ENCODE measurements at places on chromosomes 3 and 15.
A peak's percentile ranks its signal among the peaks of the same experiment; 100 is the strongest.

DNA sequence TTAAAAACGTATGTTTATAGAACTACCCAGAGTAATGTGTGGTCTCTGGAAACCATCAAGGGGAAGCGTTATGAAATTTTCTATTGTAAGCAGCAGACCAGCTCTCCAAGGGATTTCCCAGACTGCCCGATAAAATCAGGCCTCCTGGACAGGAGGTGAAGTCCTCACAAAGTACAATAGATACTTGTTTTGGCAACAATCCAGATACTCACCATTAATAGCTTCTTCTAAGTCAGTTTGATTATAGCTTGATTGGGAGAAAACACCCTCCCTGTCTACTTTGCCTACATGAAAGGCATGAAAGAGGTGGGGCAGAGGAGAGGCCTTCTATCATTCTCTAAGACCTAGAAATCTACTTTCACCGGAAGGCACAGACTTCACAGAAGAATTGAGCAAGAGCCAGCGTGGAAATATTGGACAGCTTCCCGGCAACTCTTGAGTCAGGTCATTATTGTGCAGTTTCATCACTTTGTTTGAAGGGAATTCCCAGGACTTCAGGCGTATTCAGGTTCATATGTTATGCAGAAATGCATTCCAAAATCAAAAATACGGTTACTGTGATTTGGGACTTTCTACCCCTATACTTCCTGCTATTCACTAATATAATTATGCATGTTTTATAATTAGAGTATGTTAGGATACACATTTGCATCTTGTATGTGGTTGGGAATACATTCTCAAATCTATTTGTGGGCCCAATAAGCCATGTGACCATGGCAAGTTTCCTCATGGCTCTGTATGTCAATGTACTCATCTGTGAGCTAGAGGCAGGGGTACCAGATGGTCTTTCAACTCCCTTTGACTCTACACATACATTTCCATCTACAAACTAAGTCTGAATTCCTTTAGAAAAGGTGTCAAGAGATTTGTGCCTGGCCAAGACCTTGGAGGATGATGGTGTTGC lies 103.5 kb downstream of the CD47 start:
- DNase-seq = no peak

- DNase-seq = no peak
Observed at GRCh38 chr15:78329625-78330024, 10.5 kb upstream of the CRABP1 start.

GRCh38 chr3:188814581-188814980 lies 357.2 kb upstream of the TPRG1 start:
- no peak for DNase-seq

DNA sequence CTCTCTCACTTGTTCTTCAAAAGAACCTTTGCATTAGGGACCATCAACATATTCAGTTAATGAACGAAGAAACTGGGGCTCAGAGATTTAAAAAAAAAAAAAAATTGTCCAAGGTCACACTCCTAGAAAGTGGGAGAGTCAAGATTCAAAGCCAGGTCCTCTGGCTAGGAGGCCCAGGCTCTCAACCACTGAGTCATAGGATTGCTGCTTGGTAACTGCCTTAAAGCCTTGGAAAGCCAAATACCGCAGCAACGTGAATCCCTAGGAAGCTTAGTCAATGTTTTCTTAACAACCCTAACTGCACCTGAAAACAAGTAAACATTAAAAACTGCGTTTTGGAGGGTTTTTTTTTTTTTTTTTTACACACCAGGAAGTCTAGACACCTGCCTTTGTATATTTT lies 156.8 kb downstream of the WNT5A start:
- DNase-seq = no peak

DNA sequence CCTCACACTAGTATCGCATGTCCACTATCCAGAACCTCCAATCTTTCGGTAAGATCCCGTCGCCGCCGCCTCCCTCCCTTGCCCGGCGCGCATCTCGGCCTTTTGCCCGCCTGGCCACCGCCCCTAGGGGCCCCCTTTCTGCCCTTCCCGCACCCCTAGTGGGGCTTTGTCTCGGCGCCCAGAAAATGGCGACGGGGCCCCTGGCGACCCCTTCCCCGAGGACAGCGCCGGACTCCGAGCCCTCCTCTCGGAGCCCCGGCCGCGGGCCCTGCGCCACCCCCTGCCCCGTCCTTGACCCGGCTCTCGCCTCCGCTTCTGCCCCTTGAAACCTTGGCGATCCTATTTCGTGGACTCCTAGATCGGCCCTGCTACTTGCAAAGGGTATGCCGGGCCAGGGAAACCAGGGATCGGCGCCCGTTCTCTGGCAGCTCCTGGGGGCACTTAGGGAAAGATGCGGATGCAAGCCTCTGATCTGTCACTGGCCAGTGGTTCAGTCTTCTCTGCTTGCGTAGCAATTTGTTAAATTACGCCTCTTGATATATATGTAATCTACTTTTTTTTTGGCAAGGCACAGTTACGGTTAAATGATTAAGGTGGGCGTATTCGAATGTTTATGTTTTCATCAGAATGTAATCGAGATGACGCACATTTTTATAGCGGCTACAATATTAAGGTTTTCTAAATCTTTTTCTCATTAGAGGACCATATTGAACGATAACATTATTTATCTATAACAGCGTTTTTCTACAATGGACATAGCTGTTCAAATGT lies 603 bp downstream of the EIF1B start:
- peak; percentile 55 for DNase-seq

GRCh38 chr3:155342344-155342743 lies 48.9 kb upstream of the STRIT1 start:
- no peak for DNase-seq

DNA sequence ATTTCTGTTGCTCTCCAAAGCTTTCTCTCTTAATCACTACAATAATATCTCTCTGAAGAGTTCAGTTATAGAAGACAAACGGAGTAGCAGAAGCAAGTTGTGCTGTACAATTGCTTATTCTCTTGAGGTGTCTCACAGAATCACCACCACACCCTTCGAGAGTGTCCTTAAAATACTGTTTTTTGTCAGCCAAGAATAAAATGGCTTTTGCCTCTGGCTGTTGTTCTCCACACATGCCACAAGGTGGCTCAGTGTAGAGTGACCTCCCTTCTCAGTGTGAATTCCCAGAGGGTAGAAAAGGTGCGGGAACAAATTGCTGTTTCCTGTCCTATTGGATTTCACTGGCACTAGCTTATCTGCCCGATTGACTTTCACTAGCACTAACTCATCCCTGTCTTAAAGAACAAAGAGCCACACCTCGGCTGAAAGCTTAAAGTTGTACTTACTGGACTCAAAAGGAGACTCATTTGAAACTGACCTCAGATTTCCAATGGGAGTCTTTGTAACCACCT lies 134.2 kb upstream of the SATB1 start:
- DNase-seq = no peak

- no peak for DNase-seq
Observed at GRCh38 chr3:1962396-1963088, 136.1 kb upstream of the CNTN4 start.

GRCh38 chr15:31974855-31975829 lies 55.2 kb upstream of the CHRNA7 start:
- peak; percentile 35 for DNase-seq

DNA sequence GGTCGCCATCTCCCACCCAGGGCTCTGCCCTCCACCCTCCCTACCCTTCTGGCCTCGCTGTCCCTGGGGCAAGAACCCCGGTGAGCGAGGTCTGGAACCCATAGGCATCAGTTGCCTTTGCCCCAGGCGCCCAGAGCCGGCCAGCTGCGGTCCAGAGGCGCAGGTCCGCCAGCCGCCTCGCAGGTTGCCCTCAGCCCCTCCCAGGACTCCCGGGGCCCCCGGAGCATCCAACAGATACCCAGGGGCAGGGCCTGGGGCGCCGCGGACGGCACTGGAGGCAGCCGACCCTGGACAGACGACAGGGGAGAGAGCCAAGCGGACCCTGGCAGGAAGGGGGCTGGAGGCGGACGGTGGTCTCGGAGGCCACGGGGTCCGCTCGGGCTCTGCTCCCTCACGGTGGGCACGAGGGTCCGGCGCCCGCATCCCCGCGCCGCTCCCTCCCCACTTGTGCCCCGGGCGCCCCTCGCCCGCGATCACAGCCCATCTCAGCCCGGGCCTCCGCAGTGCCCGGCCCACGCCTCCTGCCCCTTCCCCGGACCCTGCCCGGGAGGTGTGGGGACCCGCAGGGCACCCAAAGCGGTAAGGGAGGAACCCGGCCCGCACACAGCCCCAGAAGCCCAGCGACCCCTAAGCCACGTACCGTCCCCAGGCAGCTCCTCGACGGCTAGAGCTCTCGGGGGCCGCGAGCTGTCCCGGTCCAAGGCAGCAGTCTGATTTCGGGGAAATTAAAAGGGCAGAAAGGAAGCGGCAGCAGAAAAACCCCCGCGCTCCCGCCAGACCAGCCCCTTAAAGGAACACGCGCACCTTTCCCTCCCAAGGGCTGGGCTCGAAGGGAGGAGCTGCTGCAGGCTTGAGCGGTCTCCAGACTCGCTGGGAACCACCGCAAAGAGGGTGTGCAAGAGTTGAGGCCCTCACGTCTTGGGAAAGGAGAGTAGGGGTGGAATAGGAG lies at the start of gene HAPLN3:
Gene HAPLN3 (minus strand): TSS at position 726 of the 949 bp plus-strand sequence. CDS start 8,246 bp downstream, outside the sequence.
- DNase-seq = no peak

GRCh38 chr15:55247311-55247710 lies 42.3 kb downstream of the RAB27A start:
- DNase-seq = no peak

- no peak for DNase-seq
Observed at GRCh38 chr3:150602426-150603152, 532 bp upstream of the SELENOT start.

GRCh38 chr3:194057570-194058188 lies 78.3 kb upstream of the HES1 start:
- no peak for DNase-seq

DNA sequence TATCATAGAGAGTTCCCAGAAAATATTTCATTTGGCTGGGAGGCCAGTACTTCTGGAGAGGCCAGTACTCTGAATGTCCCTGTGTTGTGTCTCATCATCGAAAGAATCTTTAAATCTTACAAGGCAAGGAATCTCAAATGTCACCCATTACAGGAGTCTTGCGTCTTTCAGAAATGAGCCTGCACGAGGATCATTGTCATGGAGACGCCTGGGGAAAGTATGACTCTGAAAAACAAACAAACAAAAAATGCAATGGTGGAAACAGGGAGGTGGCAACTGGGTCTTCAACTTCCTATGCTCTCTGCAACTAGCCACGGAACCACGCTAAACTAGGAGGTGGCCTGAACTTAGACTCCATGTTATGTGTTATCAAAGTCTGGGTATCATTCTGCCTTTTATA lies 804.6 kb downstream of the EPHA3 start:
- DNase-seq = no peak

DNA sequence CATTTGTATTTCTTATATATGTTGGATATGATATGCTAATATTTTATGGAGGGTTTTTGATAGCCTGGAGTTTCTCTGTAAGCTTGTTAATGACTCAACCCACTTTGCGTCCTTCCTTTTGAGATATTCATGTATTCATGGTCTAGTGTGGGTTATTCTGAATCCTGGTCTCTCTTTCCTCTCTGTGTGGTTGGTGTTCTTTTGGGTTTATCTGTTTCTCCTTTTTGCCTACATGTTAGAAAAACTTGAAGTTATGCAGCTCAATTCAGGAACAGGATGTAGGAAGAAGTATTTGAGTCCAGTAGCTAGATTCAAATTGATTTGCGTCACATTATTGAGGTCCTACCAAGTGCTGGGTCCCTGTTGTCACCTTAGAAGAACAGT lies 28.1 kb downstream of the CMTM7 start:
- no peak for DNase-seq

- DNase-seq = peak; percentile 65
Observed at GRCh38 chr15:66023311-66023972, 154.2 kb downstream of the RAB11A start.

- no peak for DNase-seq
Observed at GRCh38 chr3:52857133-52857532, 22.3 kb upstream of the MUSTN1 start.

DNA sequence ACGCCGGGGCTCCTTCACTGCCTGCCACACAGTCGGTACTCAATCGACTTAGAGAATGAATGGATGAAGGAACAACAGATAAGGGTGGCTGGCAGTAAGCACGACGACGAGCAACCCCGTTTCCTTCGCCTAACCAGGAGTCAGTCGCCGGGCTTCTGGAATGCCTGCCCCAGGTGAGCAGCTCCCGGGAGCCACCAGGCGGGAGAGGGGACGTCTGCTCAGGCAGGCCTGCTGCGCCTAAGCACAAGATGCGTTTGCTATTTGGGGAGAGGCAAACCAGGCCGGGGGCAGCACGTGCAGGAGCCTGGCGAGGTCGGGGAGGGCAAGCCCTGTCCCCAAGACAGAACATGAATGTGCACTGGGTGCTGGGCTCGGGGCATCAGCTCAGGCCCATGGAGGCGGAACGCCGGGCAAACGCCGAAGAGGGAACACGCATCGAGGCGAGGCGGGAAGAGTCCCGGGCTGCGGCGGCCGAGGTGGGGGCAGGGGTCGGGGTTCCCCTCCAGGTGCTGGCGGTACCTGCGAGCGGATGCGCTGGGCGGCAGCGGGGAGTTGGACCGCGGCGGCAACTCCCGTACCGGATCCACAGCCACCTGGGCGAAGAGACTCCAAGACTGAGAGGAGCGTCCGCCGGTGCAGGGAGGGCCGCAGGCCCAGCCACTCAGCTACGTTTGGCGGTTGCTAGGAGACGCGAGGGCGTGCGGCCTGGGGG lies at the start of gene CFAP92:
Gene CFAP92 (minus strand): TSS at position 616 of the 712 bp plus-strand sequence. CDS start 772 bp downstream, outside the sequence.
- peak; percentile 83 for DNase-seq

GRCh38 chr15:99213187-99213811 lies 36.1 kb downstream of the TTC23 start:
- DNase-seq = peak; percentile 90

DNA sequence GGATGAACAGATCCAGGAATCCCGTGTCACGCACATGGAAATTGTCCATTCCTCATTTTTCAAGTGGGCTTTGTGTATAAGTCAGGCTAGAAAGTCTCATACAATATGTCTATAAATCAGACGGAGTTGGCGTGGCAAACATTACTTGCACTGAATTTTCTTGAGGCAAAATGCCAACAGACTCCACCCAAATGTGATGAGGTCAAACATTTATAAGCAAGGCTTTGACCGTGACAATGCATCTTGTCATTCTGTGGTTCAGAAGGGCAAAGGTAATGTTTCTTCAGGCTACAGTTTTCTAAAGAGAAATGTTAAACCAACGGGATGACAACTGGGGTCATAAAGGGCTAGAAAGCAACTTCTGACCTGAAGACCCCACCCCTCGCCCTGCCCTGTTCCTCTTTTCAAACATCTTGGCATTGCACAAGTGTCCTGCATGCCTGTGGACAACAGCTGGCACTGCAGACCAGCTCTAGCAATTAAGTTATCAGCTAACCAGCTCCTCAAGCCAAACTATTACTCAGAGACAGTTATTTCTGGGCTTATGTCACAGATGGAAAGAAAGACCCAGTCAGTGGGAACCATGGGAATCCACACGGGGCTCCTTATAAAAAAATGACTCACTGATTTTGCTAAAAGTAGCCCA lies 36.5 kb upstream of the SPTBN5 start:
- no peak for DNase-seq

DNA sequence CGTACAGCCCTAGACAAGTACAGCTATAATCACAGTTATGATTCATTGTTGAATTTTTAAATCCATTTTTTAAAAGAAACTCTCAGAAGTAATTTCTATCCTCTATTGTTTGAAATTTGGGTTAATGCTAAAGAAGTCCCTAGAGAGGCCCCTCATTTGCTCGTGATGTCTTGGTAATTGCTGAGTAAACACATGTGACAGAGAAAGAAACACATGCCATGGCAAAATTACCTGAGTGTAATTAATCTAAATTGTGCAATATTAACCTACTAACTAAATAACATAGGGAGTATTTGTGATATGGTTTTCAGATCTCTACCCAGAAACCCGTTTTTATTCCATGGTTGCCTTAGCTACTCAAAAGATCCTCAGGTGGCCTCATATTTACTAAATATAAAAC lies 10.8 kb downstream of the NEK10 start:
- no peak for DNase-seq
